Natural killer cell treated with Interleukin-12 subunit alpha and Interleukin-12 subunit beta and Interleukin-15 and Interleukin-18, amount 100 ng/mL, for 72 hours (primary cell): ENCODE measurements at places on chromosomes 12 and 14.

- DNase-seq: no peak
Observed at GRCh38 chr14:96275177-96276112, 19.4 kb downstream of the BDKRB1 start.

GRCh38 chr14:59564366-59564765, 12.2 kb downstream of the CCDC175 start:
- DNase-seq: no peak

- DNase-seq: no peak
Observed at GRCh38 chr14:81946834-81947798, 413.5 kb upstream of the SEL1L start.

DNA sequence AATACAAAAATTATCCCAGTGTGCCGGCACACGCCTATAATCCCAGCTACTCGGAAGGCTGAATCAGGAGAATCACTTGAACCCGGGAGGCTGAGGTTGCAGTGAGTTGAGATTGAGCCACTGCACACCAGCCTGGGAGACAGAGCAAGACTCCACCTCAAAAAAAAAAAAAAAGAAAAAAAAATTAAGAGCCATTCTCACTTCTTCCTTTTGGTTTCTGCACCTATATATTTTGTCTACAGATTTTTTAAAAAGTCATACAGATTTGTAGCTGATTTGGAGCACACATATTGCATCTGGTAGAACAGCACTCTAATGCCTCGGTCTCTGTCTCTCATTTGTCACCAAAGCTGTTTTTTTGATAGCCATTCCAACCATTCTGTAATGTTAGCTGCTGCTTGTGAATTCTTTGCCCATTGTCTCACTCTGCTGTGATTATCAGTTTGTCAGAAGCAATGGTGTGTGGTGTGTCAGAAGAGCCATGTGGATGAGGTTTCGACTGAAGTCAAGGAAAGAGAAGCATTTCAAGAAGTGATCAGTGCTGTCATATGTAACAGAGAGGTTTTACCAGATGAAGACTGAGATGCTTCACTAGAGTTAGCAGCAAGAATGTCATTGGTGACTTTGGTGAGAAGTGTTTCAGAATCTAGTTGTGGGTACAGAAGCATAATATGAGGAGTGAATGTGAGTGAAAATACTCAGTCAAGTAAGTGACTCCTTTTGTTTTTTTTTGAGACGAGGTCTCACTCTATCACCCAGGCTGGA, 8.7 kb upstream of the KTN1 start:
- DNase-seq: no peak

- DNase-seq: no peak
Observed at GRCh38 chr14:69536971-69537370, 37.7 kb downstream of the CCDC177 start.

- no peak for DNase-seq
Observed at GRCh38 chr12:26469421-26470180, 274.2 kb downstream of the SSPN start.

DNA sequence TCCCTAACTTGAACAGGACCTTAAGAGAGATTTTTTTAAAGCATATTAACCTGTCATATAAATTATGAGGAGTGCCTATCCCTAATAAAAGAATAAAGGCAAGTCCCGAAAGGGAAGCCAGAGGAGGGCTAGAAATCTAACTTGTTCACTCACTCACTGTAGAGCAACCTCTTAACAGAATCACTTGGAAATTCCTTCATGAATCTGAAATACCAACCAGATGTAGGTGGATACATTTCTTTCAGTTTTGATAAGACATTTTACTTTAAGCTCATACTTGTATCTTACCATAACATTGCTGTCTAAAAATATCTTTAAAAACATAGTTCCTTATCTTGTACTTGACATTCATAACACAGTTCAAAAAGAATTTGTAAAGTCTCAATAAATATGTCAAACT, 25.7 kb downstream of the NTN4 start:
- DNase-seq: no peak

DNA sequence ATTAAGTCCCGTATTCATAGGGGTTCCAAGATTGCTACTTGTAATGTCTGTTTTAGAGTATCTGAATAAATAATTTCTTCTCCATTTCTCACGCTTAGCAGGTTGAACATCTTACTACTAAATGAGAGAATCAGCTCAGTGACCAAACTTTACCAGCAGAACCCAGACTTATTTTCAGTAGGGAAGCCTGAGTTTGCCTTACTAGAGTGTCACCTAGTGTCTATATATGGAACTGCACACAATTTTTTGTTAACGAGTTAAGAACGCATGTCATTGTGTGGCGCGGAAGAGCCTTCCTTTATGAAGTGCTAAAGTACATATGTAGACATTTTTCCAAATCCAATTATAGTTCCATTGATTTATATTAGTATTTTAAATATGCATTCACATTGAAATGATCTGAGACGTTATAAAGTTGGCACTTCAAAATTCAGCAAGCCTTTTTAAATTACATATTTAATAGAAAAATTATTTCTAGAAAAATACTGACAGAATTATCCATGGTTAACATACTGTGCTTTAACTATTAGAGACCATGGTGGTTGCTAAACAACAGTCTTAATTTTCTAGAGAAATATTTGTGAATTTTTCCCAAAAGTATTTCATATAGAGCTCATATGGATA, 88.3 kb downstream of the RPS29 start:
- no peak for DNase-seq

DNA sequence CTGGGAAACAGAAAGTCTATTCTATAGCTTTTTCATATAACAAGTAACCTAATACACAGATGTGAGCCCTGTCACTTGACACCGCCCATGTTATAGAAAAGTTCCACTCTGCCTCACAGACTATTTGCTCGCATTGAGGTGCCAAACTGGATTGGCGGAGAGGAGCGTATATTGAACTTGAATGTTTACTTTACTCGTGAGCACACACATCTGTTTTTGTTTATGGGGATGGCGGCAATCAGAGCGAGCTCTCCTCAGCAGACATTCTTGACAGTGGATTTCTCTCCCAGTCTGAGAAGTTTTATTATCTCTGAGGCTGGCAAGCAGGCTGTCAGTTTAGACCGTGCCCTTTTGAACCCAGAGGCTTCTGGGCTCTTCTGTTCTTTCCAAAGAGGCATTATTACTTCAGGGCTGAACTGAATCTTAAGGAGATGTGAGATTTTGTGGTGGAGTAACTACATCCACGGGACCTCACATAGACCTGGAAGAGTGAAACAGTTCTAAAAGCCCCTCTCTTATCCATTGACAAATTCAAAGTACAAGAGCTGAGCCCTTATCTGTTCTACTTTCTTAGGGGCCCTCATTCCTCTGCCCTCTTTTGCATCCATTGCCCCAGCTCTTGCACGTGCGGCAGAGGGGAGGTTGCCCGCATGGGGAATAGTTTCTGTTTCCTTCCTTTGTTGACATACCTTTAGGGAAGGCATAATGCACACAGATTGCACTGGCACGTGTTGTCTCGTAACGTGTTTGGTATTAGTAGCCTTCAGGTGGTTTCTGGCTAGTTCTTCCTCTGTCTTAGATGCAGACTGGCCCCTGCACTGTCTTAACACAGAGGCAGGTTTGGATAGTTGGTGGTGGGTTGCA, 68.2 kb downstream of the DRAM1 start:
- no peak for DNase-seq

DNA sequence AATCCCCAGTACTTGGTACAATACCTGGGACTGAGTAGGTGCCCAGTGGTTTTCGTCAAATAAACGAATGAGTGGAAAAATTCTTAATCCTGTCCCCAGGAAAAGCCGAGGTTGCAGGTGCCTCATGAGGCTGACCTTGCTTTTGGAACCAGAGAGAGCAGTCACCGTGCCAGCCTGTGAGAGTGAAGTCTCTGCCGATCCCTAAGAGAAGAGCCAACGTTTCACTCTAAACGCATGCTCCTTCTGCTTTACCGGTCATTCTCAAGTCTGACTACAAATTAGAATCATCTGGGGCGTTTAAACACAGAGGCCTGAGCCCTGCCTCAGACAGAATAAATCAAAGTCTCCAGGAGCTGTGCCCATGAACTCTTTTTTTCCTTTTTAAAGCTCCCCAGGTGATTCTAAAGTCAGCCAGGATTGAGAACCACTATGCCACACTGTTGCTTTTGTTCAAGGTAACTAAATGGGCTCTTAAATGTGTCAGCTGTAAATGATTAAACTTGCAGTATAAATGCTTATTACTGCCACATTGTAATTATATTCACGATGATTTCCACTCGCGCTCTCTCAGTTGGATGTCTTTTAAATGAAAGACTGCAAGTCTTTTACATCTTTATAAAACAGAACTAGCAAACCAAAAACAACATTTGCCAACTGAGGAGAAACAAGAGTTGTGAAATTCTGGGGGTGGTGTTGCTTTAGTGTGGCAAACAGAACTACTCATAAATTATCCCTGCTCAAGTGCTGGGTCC, 26.9 kb downstream of the TCP11L2 start:
- DNase-seq: no peak

DNA sequence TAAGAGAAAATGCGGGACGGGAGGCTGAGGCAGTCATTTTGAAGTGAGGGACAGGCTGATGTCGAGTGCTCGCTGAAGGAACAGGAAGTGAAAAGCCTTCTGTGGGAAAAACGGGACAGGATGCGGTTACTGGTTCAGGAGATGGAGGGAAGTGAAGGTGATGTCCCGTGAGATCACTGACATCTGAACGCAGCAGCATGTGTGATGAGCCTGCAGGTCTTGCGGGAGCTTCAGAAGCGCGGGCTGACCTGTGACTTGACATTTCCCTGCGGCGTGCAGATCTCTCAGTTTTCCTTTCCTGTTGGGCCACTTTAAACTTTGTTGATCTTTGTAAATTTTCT, 77.8 kb downstream of the DDX51 start:
- no peak for DNase-seq

GRCh38 chr12:111216387-111217159, 152.3 kb downstream of the PHETA1 start:
- DNase-seq: no peak

- DNase-seq: no peak
Observed at GRCh38 chr12:25347716-25348592, 97.2 kb upstream of the KRAS start.

GRCh38 chr14:92657457-92658142, 90.8 kb downstream of the LGMN start:
- no peak for DNase-seq

GRCh38 chr14:74739293-74740030, 23.7 kb upstream of the YLPM1 start:
- no peak for DNase-seq

DNA sequence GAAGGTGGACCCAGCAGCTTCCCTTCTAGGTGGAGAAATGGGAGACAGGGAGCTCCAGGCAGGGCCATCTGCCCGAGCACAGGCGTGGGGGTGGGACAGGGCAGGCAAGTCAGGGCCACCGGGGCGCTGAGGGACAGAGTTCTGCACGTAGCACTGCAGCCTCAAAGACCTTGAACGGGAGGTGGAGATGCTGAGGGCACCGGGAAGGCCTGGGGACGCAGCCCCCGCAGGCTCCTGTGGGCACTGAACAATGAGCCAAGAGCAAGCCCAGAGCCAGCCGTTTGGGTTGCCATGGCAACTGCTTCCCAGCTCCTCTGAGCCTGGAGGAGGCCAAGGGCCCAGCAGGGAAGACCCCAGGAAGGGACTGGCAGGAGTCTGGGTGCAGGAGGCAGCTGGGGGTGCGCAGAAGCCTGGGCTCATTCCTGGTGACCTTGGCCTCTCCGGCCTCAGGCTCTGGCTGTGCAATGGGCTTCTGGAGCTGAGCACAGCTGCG, 3.4 kb downstream of the LBHD2 start:
- DNase-seq: no peak

DNA sequence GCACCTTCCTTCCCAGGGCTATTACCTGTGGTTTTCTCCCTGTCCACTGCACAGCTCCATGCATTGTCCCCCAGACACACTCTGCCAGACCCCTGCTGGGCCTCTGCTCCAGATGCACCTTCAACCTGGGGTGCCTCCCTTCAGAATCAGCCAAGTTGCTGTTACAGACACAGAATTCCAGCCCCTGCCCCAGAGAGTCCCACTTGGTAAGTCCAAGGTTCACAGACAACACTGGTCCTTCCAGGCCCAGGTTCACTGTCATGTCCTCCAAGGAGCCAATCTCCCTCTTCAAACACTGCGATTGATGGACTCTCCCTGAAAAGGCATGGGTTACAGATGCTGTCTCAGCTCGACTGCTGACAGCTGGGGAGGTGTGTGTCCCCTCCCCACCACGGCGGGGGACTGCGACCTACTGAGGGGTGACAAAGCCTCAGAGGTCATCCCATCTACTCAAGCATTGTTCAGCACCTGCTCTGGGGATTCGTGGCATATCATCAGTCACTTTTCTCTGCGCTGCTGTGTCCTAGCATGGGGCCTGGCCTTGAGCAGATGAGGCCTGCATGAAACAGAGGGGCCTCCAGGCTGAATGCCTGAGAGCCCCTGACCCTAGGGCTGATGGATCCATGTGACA, 24.3 kb downstream of the CALM1 start:
- DNase-seq: no peak

GRCh38 chr14:102573591-102574046, 18.8 kb upstream of the RCOR1 start:
- no peak for DNase-seq

GRCh38 chr12:87201598-87201997, 827.6 kb downstream of the C12orf50 start:
- DNase-seq: no peak

DNA sequence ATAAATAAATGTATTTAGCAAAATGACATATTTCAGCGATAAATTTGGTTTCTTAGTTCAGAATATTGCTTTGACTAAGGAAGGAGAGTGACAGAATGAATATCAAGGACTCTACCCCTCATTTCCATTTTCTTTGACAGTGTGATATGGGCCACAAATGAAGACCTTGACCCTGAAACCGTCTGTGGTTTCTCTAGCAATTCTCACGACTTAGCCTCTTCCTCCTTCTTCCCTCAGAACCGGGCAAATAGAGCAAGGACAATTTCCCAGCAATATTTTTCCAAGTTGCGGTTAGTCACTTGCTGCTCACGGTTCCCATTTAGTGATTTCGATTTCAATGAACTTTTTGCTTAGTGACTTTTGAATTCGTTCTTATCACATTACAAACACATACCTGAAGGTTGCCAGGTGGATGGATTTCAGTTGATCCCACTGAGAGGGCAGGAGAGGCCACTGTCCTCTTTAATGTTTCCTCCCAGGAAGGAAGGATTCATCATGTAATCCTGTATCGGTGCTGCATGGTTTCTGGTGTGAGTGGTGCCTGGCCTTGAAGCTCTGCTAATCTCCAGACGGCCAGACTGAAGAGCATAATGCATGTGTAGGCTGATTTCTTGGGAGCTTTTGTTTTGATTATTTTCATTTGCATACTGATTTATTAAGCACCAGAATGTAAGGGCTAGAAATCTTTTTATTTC, 77.6 kb downstream of the CHST11 start:
- no peak for DNase-seq

- no peak for DNase-seq
Observed at GRCh38 chr12:66742508-66743367, 63.9 kb upstream of the GRIP1 start.

- DNase-seq: no peak
Observed at GRCh38 chr14:99891900-99892299, 98.7 kb downstream of the EML1 start.
